ENCODE measurements at places on chromosomes 4 and X. TPM values are rescaled to one million over a fixed set of nuclear protein-coding genes. Genes with fewer than 3 reads are reported as not detected.

DNA sequence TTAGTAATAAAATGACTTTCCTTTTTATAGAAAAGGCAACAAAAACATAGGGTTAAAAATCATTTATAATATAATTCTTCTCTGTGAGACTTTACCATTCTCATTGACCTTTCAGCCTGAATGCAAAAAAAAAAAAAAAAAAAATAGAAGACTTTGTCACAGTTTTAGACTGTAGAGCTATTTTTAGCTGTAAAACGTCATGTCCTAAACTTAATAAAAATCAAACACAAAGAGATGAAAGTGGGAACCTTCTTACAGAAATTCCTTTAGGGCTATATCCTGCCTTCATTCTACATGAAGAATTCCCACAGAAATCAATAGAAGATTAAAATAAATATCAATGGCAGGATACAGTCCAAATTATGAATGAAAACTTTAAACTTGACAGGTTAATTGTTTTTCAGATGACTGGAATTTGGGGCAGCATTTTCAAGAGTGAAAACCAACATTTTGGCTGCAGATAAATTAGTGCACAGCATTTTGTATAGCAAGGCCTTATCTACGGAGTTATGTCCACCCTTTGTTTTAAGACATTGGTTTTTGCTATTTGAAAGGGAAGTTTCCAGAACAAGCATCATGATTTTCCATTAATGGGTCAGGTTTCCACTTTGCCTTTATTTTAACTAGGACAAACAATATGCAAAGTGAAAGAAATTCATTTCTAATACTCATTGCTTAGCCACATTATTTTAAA is 219.5 kb downstream of the SPCS3 start:
- no peaks in the 10 kb centered on the region for H3K36me3 ChIP-seq
- H3K4me3 ChIP-seq = no peak overlapping the region
- no peaks in the 10 kb centered on the region for H3K4me1 ChIP-seq
- peak overlapping the region; percentile 35 for H3K27ac ChIP-seq
- DNase-seq = no peak
- no peaks in the 10 kb centered on the region for H3K27me3 ChIP-seq

GRCh38 chr4:163665521-163666331 is 171.2 kb downstream of the TMA16 start:
- no peak for DNase-seq
- H3K4me3 ChIP-seq = no peak overlapping the region
- no peak overlapping the region for H3K27ac ChIP-seq
- H3K27me3 ChIP-seq = no peaks in the 10 kb centered on the region
- no peaks in the 10 kb centered on the region for H3K36me3 ChIP-seq

GRCh38 chr4:94459462-94460161 is 7.9 kb downstream of the PDLIM5 start:
- DNase-seq = no peak
- H3K27ac ChIP-seq = peak overlapping the region; percentile 98
- no peaks in the 10 kb centered on the region for H3K27me3 ChIP-seq
- H3K4me3 ChIP-seq = peak overlapping the region; percentile 97
- peaks cover 22% of the 10 kb centered on the region for H3K36me3 ChIP-seq

- H3K36me3 ChIP-seq = no peaks in the 10 kb centered on the region
- H3K27ac ChIP-seq = no peak within 1 kb of the TSS
- no peaks in the 10 kb centered on the region for H3K27me3 ChIP-seq
- no peak for DNase-seq
- no peaks in the 10 kb centered on the region for H3K4me1 ChIP-seq
Observed at GRCh38 chrX:111511477-111511876, at the start of gene SERTM2. SERTM2 (plus strand) TSS chrX:111511645; CDS start chrX:111518858, 7,213 bp downstream.

GRCh38 chr4:139684351-139684750 is 18.7 kb downstream of the MGST2 start:
- peaks cover 17% of the 10 kb centered on the region for H3K36me3 ChIP-seq
- H3K27ac ChIP-seq = no peak overlapping the region
- no peaks in the 10 kb centered on the region for H3K27me3 ChIP-seq
- no peak for DNase-seq
- H3K4me1 ChIP-seq = peaks cover 42% of the 10 kb centered on the region
- H3K4me3 ChIP-seq = no peak overlapping the region

DNA sequence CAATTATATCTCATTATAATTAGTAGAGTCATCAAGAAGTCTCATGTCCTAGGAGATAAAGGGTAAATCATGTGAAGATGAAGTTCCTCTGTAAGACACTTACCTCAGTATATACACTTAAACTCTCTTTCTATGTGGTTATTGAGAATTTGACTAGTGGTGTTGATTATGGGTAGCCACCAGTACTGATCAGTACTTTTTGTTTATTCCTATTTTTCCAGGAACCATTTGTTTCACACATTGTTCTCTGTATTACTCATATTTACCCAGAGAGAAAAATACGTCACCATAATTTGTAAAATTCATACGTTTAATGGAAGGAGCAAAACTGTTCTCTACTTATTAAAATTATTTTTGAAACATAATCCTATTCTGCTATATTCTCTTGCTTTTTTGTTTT is 55.8 kb upstream of the PRDM8 start:
- H3K27me3 ChIP-seq = no peaks in the 10 kb centered on the region
- DNase-seq = no peak
- no peak overlapping the region for H3K4me3 ChIP-seq
- no peaks in the 10 kb centered on the region for H3K4me1 ChIP-seq

DNA sequence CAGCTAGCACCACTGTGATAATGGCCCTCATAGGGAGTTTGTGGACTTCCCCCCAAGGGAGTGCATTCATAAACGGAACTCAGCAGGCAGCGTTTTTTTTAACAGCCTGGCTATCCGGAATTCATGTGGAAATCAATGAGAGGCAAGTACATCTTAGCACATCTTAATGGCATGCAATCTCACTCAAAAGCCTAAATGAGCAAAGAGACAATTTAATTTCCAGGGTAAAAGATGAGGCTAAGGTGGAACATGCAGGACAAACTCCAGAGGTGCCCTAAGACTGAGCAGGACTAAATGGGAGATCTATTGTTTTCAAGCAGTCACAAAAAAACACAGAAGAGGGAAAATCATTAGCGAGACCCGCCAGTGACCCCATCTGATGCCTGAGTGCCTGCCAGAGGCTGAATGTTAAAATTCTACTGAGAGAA is 243.5 kb upstream of the KCNIP4 start:
- H3K36me3 ChIP-seq = no peaks in the 10 kb centered on the region
- no peaks in the 10 kb centered on the region for H3K27me3 ChIP-seq
- H3K27ac ChIP-seq = no peak overlapping the region
- no peak overlapping the region for H3K4me3 ChIP-seq

- H3K36me3 ChIP-seq = peaks cover 61% of the 10 kb centered on the region
- H3K27ac ChIP-seq = peak overlapping the region; percentile 74
- H3K4me3 ChIP-seq = no peak overlapping the region
Observed at GRCh38 chr4:10102474-10103332, 13.9 kb downstream of the WDR1 start.

- no peaks in the 10 kb centered on the region for H3K36me3 ChIP-seq
- peaks cover 13% of the 10 kb centered on the region for H3K4me1 ChIP-seq
Observed at GRCh38 chr4:108360754-108361445, 192.2 kb upstream of the LEF1 start.

DNA sequence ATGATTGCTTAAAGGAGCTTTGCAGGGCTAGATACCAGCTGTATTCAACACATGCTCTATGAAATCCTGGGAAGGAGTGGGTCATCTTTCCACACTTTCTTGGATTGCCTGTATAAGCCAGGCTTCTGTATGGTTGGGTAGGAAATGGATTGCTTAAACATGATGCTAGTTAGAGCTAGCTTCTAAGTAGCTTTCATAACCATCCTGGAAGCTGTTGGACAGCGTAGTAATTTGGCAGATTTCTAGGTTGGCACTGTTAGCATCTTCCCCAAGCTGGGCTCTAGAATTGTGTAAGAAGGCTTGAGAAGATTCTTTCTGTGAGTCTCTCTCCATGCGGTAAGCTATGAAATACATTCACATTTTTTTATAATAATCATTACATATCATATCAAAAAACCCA is 127.3 kb downstream of the LINC00632 start:
- no peak overlapping the region for H3K27ac ChIP-seq
- H3K27me3 ChIP-seq = no peaks in the 10 kb centered on the region
- no peak for DNase-seq
- H3K4me3 ChIP-seq = no peak overlapping the region

DNA sequence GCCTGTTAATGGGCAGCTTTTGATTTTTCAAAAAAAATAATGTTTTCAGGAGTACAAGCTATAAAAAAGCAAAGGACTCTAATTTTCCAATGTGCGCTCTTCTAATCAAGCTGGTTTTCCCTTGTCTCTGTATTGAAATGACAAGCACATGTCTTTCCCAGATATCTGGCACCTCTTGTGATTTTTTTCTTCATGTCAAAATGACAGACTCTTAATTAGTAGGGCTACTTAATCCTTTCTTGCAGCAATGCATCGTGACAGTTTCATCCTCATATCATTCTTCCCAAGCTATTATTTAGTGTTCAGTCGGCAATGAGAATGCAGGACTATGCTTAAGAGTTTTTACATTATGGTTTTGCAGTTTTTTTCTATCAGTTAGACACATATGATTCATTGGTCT is 139.5 kb downstream of the MAGEC1 start:
- H3K36me3 ChIP-seq = no peaks in the 10 kb centered on the region
- H3K4me1 ChIP-seq = no peaks in the 10 kb centered on the region
- no peak overlapping the region for H3K27ac ChIP-seq
- H3K4me3 ChIP-seq = no peak overlapping the region
- no peak for DNase-seq

DNA sequence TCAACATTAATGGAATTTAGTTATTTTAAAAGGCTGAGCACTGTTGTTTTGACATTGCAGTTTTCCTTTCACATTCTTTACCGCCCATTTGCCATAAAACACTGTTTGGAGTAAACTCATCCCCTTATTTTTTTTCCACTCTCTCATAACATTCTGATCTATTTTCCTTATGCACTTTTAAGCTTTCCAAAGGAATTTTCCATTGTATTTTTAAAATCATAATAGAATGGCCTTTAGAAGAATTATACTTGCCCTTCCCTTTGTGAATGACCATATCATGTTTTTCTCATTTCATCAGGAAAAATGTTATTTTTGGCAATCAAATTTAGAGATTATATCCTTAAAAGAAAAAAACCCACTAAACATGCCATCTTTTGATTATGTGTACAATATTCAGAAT is 1074.2 kb downstream of the STIM2 start:
- no peak overlapping the region for H3K4me3 ChIP-seq
- no peaks in the 10 kb centered on the region for H3K36me3 ChIP-seq
- DNase-seq = no peak

DNA sequence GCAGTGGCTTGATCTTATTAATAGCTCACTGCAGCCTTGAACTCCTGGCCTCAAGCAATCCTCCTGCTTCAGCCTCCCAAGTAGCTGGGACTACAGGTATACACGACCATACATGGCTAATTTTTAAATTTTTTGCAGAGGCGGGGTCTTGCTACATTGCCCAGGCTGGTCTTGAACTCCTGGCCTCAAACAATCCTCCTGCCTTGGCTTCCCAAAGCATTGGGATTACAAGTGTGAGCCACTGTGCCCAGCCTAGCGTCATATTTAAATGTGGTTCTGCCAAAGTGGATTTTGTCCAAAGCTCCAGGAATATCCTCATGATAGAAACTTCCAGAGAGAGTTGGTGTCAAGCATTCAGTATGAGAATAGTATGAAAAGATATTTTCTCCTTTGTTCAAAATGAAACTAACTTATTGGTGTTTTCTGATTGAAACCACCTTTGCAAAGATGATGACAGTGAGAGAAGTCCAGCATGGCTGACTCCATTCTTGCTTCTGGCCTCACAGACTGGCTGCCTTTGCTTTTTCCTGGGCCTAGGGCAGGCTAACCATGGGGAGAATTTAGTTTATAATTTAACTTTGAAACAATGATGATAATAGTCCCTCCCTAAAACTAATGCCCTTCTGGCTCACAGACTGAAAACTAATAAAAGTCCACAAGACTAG is 129.0 kb downstream of the C4orf51 start:
- H3K4me1 ChIP-seq = peaks cover 21% of the 10 kb centered on the region
- no peaks in the 10 kb centered on the region for H3K27me3 ChIP-seq
- no peak overlapping the region for H3K4me3 ChIP-seq
- H3K27ac ChIP-seq = peak overlapping the region; percentile 69

DNA sequence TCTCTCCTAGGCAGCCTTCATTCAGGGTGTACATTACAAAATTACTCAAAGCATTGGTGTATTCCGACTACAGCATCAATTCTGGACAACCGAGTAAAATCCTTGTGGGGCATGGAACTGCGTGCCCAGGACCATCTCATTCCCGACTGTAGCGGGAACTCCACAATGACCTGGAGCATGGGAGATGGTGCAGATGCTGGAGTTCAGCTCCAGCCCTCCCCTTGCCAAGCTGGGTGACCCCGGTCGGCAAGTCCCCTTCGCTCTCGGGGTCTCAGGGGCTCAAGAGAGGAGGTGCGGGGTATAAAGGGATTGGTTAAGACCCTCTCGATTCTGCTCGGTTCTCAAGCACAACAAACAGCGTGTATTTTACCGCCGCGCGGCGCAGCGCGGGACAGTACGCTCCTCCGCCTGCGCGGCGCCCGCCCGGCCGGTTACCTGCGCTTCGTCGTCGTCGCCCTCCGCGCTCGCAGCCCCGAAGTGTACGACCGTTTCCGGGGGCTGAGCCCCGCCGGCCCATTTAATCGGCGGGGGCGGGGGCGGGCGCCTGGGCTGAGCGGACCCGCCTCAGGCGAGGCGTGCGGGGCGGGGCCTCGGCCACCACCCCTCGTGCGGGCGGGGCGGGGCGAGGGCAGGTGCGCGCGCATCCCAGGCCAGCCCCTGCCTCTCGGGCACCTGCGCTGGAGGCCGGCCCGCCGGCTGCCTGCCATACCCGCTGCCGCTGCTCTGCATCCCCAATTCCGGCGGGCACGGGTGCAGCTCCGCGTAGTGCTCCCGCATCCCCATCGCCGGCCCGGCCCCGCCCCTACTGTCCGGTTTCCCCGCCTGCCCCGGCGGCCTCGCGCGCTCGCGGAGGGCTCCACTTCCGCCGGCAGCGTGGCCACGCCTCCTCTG is at the start of gene G6PD:
Gene G6PD, minus strand, starts transcription at position 493 of the 891 bp plus-strand sequence. CDS start 691 bp downstream, outside the sequence.
- H3K36me3 ChIP-seq = no peaks in the 10 kb centered on the region
- DNase-seq = no peak
- no peaks in the 10 kb centered on the region for H3K27me3 ChIP-seq
- peak within 1 kb of the TSS; percentile 98 for H3K27ac ChIP-seq
- H3K4me3 ChIP-seq = peak within 1 kb of the TSS; percentile 61

GRCh38 chr4:36675436-36675835 is 394.0 kb downstream of the DTHD1 start:
- H3K27me3 ChIP-seq = no peaks in the 10 kb centered on the region
- no peaks in the 10 kb centered on the region for H3K4me1 ChIP-seq
- no peak for DNase-seq
- H3K27ac ChIP-seq = no peak overlapping the region
- no peaks in the 10 kb centered on the region for H3K36me3 ChIP-seq

- H3K27me3 ChIP-seq = no peaks in the 10 kb centered on the region
- H3K36me3 ChIP-seq = no peaks in the 10 kb centered on the region
- no peaks in the 10 kb centered on the region for H3K4me1 ChIP-seq
Observed at GRCh38 chr4:89142691-89143669, 31.6 kb downstream of the TIGD2 start.

GRCh38 chr4:125663896-125664767 is 349.4 kb downstream of the FAT4 start:
- no peak overlapping the region for H3K4me3 ChIP-seq
- no peaks in the 10 kb centered on the region for H3K4me1 ChIP-seq
- no peak overlapping the region for H3K27ac ChIP-seq
- no peaks in the 10 kb centered on the region for H3K36me3 ChIP-seq

HTRA3 gene
- 28.9 TPM for polyA plus RNA-seq

HMX1 gene
- polyA plus RNA-seq = not detected

ASMT gene
- not detected for polyA plus RNA-seq

SPIN2A gene
- 0.53 TPM for polyA plus RNA-seq

OTUD6A gene
- not detected for polyA plus RNA-seq

HTT gene
- polyA plus RNA-seq = 13.9 TPM

FGF5 gene
- polyA plus RNA-seq = 0.27 TPM

CYSLTR1 gene
- polyA plus RNA-seq = 0.30 TPM

YY2 gene
- polyA plus RNA-seq = 0.80 TPM
